EL (cell line): ENCODE measurements at places on chromosomes 12 and 14.

DNA sequence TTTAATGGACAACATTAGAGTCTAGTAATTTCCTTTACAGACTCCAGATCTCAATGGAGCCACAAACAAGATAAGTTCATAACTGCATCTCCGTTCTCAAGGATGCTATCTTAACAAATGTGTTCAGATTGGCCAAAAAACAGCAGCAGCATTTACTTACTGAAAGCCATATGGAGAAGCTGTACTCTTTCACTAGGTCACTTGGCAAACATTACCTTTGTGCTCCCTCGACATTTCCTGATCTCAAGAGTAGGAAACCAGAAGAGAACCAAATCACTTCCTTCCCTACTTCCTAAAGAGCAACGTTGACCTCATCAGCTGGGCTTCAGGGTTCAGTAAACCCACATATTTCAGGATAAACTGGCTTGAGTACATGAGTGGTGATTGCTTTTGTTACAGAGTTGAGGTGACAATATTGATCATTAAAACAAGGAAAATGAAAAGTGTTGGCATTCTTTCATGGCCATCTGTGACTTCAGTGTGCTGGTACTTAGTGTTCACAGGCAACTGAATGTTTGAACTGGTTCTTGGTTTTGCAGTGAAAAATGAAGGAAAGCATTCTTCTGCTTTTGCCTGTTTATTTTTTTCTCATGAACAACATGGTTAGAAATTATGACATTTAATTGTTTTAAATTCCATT, 449.6 kb downstream of the TMEM117 start:
- DNase-seq: no peak

DNA sequence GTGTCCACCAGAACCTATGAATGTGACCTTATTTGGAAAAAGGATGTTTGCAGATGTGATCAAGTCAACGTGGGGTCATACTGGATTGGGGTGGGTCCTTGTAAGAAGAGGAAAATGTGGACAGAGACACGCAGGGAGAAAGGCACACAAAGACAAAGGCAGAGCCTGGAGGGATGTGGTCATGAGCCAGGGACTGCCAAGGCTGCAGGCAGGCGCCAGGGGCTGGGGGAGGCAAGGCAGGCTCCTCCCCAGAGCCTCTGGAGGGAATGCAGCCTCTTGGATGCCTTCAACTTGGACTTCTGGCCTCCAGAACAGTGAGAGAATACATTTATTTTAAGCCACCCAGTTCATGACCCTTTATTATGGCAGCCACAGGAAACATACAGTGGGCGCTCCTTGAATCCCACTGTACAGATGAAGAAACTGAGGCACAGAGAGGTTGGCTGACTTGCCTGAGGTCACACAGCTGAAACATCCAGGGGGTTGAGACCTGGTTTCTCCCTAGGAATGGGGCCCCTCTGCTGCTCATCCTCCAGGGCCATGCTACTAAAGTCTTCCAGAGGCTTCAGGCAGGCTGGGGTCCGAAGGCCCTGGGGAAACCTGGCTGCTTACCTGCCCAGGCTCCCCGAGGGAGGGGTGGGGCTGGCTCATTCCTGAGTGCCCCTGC, 99.7 kb downstream of the RFLNA start:
- DNase-seq: peak; percentile 26

DNA sequence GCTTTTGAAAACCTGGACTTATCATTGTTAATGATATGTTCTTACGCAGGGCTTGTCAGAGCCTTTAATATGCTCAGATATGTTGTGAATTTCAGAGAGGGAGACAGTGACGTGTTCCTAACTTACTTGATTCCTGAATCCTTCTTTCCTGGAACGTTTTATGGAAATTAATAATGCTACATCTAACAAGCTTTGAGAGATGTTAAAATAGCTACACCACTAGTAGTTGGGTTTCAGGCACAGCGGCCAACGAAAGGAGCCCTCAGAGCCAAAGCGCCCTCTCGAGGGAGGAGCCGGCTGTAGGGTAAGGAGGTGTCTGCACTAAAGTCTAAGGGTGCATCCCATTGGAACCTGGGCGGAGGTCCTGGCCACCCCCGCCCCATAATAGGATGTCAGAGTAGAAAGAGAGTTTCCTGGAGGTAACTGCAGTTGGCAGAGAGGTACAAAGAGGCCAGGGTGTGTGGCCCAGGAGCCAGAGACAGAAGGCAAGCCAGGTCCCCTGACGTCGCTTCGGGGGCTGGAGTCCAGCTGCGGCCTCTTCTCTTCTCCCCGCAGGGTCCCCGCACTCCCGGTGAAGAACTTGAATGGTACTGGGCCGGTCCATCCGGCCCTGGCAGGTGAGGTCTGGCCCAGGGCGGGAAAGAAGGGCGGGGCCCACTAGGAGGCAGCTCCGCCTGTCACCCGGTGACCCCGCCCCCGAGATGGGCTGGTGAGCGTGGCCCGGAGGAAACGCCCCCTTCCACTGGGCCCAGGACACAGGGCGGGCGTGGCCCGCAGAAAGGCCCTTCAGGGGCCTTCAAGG, 36.3 kb downstream of the DTX1 start:
- DNase-seq: no peak

- DNase-seq: no peak
Measured at GRCh38 chr12:52789637-52790426, 6.1 kb downstream of the KRT3 start.

DNA sequence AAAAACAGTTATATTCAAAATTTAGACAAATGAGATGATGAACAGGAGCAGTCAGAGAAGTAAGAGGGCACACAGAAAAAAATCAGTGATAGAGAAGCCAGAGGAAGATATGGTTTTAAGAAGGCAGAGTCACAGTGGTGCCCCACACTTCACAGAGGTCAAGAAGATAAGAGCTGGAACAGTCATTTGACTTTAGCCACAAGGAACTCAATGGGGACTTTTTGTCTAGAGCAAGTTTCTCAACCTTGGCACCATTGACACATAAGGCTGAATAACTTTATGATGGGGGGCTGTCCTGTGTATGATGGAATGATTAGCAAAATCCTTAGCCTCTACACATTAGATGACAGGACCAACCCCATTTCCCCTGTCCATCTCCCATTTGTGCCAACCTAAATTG, 172.8 kb upstream of the PLEKHG7 start:
- DNase-seq: no peak

DNA sequence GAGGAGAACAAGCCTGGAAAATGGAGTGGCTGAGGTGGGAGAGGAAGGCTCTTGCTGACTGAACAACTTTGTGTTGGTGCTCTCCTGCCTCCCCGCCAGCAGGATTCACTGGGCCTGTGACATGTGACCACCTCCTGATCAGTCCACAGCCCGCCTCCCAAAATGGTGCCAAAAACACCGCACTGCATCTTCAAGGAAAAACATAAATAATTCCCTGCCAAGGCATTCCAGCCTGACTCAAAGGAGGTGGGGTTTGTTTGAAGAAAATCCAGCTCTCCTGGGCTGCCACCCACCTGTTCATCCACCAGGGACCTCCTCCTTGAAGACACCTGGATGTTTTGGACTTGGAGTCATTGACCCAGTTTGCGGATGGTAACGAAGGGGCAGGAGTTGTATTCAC, 83.8 kb upstream of the PIWIL1 start:
- DNase-seq: no peak

- DNase-seq: no peak
Measured at GRCh38 chr12:32761716-32762115, 6.0 kb upstream of the YARS2 start.

- DNase-seq: no peak
Measured at GRCh38 chr14:76884394-76884793, 58.2 kb downstream of the LRRC74A start.

DNA sequence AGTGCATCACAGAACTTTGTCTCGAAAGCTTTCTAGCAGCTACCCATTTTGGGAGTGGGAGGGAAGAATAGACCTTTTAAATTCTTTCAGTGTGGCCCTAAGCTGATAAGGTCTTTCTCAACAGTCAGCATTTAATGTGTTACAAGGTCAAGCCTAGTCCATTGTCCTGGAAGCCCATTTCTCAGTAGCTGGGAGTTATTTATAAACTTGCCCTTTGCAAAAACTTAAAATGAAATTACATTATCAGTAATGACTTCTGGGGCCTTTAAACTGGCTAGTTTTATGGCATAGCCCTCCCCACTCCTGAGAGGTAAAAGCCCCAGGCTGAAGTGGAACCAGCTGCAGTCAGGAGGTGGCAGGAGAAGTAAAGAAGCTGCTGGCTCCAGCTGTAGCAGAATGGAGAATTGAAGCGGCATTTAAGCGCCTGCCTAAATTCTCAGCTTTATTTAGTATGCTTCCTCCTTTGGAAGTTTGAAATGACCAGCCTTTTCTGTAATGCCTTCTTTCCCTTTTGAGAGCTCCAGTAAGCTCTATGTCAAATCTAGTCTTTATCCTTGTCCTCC, 12.4 kb downstream of the COPZ1 start:
- DNase-seq: no peak

DNA sequence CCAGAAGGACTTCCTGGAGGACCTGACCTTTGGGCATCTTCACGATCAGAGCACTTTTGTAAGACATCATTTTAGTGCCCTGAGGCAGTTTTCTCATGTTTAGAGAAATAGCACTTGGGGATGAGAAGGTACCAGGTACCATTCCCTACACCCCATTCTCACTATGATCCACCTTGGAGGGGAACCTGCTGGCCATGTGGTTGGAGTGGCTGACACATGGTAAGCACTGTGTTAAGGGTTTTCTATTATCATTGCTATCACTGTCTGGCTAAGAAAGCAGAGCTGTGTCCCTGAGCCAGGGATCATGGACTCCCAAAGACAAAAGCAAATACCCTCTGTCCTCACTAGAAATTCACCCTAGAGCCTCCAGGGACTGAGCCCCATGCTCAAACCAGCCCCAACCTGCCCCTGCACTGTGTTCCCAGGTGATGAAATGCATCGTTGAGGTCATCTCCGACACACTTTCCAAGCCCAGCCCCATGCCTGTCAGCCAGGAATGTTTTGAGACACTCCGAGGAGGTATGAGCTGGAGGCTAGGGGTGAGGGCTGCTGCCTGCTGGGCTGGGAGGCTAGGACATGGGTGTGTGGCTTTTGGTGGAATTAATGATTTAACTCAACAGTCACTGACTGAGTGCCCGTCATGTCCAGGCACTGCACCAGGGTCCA, 3.4 kb downstream of the CHGA start:
- no peak for DNase-seq

- no peak for DNase-seq
Measured at GRCh38 chr12:123120452-123121166, 30.3 kb downstream of the PITPNM2 start.

- no peak for DNase-seq
Measured at GRCh38 chr14:51784466-51784865, 75.9 kb upstream of the GNG2 start.

DNA sequence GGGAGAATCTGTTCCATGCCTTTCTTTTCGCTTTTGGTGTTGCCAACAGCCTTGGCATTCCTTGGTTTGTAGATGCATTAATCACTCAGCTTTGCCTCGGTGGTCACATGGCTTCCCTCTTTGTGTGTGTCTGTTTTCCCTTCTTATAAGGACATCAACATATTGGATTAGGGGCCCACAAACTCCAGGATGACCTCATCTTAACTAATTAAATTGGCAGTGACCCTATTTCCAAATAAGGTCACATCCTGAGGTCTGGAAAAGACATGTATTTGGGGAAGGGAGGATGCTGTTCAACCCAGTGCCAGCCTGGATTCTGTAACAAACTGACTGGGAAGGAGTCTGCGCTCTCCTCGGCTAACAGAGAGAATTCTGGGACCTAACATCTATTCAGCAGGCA, 365.7 kb upstream of the FKBP4 start:
- no peak for DNase-seq

- no peak for DNase-seq
Measured at GRCh38 chr12:97140355-97140754, 233.3 kb downstream of the NEDD1 start.

DNA sequence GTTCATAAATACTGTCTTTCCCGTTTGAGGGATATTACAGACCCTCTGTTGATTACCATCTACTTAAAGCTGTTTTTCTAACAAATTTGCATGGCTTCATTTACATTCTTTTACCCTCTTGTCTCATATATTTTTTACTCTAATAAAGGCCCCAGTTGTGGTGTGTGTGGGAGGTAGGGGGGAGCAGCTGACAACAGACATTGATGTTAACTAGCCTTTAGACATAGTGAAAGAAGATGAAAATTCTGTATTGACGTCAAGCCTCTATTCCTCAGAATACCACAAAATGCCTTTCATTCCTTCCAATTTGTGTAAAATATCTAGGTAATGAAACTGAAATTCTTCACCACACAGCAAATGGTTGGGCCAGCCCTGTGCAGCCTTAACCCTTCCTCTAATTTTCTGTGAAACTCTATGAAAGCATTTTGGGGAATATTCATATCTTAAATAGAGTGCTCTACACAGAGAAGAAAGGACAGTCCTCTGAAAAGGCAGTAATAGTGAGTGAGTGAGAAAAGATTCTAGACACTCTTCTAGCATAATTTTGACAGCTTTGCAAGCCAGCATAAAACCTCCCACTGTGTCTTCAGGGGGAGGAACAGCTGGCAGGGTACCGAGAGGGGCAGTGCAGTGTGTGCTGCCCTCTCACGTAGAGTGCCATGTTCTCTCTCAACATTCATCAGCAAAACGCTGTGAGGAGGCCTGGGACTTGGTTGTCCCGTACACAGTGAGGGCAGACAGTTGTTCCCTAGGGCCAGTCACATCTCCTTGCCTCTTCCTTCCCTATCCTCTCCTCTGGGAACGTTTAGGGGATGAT, 20.1 kb upstream of the CERS5 start:
- DNase-seq: peak; percentile 93

- no peak for DNase-seq
Measured at GRCh38 chr14:69573831-69574262, 824 bp downstream of the CCDC177 start.

- no peak for DNase-seq
Measured at GRCh38 chr14:103074729-103075367, 9.2 kb upstream of the LBHD2 start.

- no peak for DNase-seq
Measured at GRCh38 chr14:95348395-95349080, 28.8 kb upstream of the CLMN start.

DNA sequence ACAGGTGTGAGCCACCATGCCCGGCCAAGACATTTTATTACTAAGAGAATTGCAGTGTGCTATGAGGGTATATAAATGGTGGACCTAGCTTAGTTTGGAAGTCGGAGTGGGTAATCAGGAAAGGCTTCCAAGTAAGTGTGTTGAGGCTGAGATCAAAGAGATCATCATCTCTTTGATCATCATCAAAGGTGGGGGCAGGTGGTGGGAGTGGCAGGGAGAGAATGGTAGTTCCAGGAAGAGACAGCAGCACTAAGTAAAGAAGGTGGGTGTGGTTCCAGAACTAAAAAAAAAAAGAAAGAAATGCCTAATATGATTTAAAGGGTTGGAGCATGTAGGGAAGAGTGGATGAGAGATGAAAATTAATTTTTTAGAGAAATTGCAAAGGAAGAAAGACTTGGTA, 14.7 kb downstream of the SLC4A8 start:
- no peak for DNase-seq

- DNase-seq: no peak
Measured at GRCh38 chr14:52059649-52060048, 9.2 kb downstream of the NID2 start.

GRCh38 chr14:87133073-87133801, 859.7 kb downstream of the GALC start:
- DNase-seq: peak; percentile 32
